ENCODE measurements at places on chromosomes 3 and 15. TPM values are rescaled to one million over a fixed set of nuclear protein-coding genes. Genes with fewer than 3 reads are reported as not detected.

MORF4L1 gene
- 103 TPM for total RNA-seq

ISG20 gene
- total RNA-seq: 12.9 TPM

GRCh38 chr3:193710286-193711165 lies 117.5 kb downstream of the OPA1 start:
- H3K27ac ChIP-seq: no peak overlapping the region
- no peaks in the 10 kb centered on the region for H3K4me1 ChIP-seq
- no peaks in the 10 kb centered on the region for H3K27me3 ChIP-seq
- H3K36me3 ChIP-seq: no peaks in the 10 kb centered on the region

- no peak for DNase-seq
- H3K4me3 ChIP-seq: peak overlapping the region; percentile 81
Observed at GRCh38 chr3:171457607-171458061, 2.6 kb downstream of the TNIK start.

All from suprapubic skin (tissue), 4 donors.